Posterior cingulate gyrus (tissue), 11 donors: ENCODE measurements at places on chromosomes 4 and X.

- no peak for DNase-seq
Measured at GRCh38 chrX:903116-903515, 272.5 kb downstream of the SHOX start.

- no peak for DNase-seq
Measured at GRCh38 chrX:120672389-120672788, 42.5 kb upstream of the C1GALT1C1 start.

- no peak for DNase-seq
Measured at GRCh38 chr4:8167291-8167690, 8.7 kb upstream of the ABLIM2 start.

GRCh38 chr4:168183717-168184571, 91.6 kb downstream of the ANXA10 start:
- no peak for DNase-seq

DNA sequence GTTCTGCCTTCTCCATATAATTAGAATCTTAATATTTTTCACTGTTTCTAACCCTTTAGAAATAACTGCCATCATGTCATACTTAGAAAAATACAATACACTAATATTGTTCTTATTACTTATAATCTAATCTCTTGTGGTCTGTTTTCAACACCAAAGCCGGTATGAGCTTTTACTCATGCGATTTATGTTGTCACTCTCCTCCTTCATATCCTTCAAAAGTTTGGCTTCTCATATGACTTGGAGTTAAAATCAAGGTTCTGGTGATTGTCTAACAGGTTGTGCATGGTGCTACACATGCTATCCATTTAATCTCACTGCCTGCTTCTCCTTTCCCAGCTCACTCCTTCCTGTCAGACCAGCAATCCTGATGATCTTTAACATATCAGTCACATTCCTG, 1392.9 kb downstream of the ARAP2 start:
- no peak for DNase-seq

DNA sequence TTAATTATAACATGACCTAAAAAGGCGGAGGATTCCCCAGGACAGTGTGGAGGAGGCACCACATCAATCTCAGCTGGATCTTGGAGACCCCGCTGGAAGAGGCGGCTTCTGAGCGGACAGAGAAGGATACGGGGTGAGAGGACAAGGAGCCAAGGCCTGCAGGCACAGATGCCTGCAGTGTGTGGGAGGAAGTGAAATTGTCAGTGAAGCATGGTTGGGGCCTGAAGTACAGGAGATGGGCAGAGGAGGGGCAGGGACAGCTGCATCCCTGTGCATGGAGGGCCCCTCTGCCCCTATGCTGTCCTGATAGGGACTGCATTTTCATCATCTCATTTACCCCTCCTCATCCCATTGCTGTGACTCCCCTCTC, 1.7 kb upstream of the SLC2A9 start:
- no peak for DNase-seq

DNA sequence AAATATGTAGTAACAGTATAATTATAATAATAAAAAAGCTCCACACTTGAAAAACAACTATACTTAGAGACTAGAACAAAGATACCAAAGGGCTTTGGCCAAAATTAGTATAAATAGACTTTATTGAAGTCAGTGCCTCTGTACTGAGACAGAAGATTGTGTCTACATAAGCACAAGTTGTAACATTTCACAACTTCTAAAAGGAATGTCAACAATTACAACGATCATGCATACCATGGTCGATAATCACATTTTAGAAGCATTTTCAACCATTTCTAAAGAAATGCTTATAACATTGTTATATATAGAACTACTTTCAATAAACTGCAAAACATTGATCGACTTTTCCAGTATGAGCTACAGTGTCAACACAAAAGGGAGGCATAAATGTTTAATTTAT, 57.0 kb downstream of the DHX15 start:
- no peak for DNase-seq

DNA sequence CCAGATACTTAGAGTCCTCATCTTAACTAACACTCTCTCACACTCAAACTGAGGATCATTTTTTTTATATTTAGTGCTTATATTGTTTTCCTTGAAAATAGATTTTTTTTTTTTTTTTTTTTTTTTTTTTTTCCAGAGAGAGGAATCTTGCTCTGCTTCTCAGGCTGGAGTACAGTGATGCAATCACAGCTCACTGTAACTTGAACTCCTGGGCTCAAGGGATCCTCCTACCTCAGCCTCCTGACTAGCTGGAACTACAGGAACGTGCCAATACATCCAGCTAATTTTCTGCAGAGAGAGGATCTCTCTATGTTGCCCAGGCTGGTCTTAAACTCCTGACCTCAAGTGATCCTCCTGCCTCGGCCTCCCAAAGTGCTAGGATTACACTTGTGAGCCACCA, 650.3 kb upstream of the ATOH1 start:
- no peak for DNase-seq

DNA sequence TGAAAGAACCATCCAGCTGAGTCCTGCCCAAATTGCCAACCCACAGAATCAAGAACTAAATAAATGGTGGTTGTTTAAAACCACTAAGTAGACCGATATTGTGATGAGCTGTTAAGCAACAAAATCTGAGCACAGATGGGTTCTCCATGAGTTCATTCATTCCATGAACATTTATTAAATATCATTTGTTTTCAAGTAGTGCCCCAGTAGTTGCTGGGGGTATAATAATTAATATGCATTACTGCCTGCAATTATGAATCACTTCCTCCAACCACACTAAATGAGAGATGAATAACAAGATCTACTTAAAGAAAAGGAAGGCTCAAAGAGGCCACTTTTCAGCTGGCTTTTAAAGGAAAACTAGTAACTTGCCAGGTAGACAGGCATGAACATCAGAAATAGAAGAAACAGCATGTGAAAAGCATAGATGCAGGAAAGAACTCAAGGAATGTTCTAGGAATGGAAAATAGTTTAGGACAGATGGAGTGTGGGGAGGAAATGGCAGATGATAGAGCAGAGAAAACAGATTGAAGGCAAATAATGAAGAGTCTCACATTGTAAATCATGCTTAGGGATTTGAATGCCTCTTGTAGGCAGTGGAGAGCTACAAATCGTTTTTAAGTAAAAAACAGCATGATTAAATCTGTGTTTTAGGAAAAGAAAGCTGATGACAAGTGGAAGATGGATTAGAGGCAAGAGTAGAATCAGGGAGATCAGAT, 641.7 kb upstream of the DIPK2B start:
- DNase-seq, result no peak

- DNase-seq, result no peak
Measured at GRCh38 chr4:147102596-147102995, 156.9 kb upstream of the TTC29 start.

- DNase-seq, result no peak
Measured at GRCh38 chr4:41935652-41936021, 408 bp downstream of the TMEM33 start.

DNA sequence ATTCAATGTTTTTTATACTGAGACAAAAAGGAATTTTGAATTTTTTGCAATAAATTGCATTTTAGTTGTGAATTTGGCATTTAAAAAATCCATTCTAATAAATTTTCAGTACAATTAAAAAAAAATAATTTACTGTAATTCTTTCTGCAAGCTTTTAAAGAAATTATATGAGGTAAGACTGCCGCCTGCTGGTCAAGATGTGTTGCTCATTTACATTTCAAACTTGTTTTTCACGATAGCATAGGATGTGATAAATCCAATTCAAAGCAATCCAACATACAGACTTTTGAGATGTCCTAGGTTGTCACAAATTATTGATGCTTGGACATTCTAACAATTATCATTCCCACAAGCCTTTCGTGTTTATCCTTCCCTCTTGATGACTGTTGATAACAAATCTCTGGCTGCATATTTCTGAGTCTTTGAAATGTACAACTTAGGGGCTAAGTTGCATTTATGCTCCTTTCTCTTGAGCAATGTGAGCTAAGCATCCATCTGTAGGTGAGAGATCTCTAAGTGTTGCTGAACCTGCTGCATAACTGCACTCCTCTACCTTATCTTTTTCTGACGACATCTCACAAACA, 21.7 kb upstream of the MFAP3L start:
- peak; percentile 86 for DNase-seq

DNA sequence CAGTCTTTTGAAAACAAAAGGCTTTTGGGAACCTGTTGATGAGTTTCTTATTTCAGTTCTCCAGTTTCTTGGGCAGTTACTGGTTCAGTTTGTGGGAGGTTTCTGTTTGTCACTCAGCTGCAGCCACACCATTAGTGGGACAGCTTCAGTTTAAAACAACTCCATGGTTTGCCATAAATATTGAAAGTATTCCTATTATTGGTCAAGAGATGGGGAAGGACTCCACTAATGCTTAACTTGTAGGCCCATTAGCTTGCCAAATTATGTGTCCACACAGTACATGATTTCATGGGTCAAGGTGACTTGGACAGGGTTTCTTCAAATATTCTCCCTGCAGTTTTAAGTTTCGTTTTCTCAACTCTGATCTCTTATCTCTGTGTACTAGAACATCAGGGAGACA, 15.5 kb upstream of the ASIC5 start:
- no peak for DNase-seq

- no peak for DNase-seq
Measured at GRCh38 chr4:123606946-123607542, 210.4 kb downstream of the SPRY1 start.

GRCh38 chr4:156593464-156593863, 378.1 kb downstream of the PDGFC start:
- DNase-seq, result no peak

GRCh38 chrX:131907488-131908314, 115.4 kb upstream of the STK26 start:
- DNase-seq, result no peak

GRCh38 chrX:12974796-12975669, at the start of gene TMSB4X:
TSS of gene TMSB4X (plus strand) at chrX:12975110.
- DNase-seq, result peak; percentile 86

DNA sequence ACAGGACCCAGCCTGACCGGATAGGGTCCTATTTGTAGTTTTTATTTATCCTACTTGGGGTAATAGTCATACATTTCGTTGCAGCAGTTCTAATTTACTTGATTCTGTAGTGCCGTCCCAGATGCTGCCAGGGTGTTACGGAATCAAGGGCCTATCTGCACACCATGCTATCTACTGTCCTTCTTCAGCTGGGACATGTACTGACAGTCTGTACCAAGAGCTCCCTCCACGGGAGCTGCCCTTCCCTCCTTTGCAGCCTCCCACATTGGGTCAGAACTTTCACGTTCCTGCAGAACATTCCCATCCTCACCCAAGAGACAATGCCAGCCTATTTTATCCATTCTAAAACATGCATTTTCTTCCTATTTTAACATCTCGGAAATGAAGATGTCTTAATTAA, 6.7 kb downstream of the SUV39H1 start:
- DNase-seq, result no peak

DNA sequence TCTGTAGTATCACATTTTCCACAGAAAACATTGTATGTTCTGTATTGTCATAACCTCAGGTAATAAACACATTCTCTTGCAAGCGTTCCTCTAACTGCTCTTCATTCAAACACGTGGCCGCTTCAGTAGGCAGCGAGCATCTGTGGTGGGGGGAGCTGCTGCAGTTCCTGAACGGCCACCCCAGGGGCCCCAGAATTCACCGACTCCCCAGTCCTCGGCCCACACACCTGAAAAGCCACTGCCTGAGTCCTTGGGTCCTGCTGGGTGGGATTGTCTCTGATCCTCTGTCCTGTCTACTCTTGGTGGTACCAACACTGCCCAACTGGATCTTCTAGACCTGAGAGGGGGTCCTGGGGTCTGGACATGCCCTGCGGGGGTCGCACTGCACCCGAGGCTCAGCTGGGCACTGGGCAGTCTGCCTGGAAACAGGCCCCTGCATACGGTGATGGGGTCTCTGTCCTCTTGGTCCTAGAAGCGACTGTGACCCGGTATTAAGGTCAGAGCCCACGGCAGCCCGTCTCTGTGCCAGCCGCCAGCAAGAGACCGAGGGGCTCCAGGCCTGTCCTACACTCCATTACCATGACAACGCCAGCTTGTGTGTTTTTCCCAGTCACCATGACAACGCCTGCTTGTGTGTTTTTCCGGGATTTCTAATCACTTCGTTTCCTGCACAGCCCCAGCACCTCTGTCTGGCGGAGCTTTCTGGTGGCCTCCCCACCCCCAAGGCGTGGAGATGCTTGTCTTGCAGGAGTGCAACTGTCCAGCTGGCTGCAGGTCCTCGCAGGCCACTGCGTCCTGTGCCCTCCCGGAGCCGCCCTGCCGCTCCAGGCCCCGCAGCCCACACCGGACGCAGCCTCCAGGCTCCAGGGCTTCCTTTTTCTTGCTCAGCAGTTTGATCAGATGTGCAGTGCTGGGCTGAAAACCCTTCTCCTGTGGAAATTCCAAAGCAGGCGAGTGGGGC, 16.0 kb downstream of the CTBP1 start:
- no peak for DNase-seq

GRCh38 chrX:132676102-132676501, 187.3 kb upstream of the MBNL3 start:
- DNase-seq, result no peak

DNA sequence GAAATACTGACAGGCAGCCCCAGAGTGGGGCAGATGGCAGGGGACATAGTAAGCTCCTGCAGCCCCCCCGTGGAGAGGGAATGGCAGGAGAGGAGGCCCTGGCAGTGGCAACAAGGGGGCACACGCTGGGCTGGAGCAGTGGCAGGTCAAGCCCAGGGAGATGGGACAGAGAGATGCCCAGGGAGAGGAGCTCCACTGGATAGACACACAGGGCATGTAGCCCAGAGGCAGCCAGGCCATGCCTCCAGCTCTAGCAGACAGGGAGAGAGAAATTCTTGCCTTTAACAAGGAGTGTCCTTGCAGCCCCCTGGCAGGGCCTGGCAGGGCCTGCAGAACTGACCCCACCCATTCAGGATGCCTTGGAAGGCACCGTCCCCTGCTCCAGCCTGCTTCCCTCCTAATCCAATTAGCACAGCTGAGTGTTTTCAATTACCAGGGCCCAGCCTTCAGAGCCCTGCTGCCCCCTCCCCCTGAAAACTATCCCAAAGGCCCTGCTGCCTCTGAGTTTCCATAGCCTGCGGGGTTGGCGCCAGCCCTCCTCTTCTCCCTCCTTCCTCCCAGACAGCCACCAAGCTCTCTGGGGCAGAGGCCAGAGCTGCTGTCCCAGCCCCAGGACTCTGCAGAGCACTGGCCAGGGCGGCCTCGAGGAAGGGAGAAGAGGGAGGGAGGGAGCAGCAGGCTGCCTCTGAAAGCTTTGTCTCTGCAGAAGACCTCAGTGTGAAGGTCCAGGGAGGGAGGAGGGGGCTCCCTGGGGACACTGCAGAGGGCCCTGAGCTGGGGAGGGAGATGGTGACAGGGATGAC, 12.5 kb downstream of the L1CAM start:
- DNase-seq, result no peak

DNA sequence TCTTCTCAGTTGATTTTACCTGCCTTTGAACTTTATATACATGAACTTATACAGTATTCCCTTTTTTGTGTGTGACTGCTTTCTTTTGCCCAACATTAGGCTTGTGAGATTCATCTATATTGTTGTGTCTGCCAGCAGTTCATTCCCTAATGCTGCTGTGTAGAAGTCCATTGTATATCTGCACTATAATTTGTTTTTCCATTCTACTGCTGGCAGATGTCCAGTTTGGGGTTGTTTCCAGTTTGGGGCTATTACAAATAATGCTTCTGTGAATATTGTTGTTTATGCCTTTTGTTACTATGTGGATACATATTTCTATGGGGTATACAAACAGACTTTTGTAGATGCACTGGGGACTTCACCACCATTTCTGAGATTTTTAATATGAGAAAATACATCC, 268.4 kb downstream of the DCTD start:
- DNase-seq, result no peak

GRCh38 chrX:129606918-129607317, 47.8 kb downstream of the APLN start:
- peak; percentile 46 for DNase-seq
